Naive thymus-derived CD4-positive, alpha-beta T cell (primary cell): ENCODE measurements at places on chromosomes 2 and 18. TPM values are rescaled to one million over a fixed set of nuclear protein-coding genes. Genes with fewer than 3 reads are reported as not detected.

The CDKL4 gene
- not detected for total RNA-seq

The C1QL2 gene
- not detected for total RNA-seq

DNA sequence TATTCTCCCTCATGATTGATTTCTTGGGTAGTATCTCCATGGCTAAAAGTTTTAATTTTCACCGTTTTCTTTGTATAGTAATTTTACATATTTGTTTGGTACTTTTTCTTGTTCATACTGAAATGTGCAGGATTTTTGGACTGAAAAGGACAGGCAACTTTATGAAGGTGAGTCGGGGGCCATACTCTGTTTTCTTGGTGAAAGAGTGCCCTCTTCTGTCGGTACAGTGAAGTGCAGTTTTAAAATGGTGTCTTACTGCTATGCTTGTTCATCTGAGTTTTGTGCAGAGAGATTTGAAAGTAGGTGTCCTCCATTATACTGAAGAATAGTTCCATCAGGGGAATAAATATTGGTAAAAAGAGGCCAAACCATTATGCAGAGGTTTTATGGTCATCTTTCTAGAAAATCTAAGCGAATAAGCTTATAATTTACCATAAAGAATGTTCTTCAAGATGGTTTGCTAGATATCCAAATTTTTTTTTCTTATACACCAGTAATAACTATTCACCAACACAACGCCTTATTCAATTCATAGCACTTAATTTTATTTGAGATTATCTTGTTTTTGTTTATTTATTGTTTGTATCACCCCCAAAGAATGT is 8.7 kb upstream of the SERPINB13 start:
- no peak for DNase-seq

DNA sequence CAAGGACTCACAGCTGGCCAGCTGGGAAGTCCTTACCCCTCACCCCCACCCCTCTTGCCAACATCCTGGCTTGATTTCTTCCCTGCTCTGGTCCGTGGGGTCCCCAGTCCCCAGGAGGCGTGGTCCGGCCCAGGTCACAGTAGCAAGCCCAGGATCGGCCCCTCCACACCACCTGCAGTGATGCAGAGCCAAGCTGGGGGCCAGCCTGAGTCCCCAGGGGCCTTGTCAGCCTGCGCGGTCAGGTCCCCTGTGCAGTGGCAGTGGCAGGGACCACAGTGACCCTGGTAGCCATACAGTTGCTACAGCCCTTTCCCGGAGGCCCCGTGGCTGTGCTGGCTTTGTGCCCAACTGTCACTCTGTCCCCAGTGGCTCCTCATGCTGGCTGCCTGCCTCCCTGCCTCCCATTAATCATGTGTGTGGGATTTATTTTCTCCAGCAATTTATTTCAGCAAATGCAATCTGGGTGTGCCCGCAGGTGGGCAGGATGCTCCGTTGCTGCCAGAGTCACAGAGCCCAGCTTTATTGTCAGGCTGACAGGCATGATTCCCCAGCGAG is 8.8 kb upstream of the PRSS56 start:
- no peak for DNase-seq

DNA sequence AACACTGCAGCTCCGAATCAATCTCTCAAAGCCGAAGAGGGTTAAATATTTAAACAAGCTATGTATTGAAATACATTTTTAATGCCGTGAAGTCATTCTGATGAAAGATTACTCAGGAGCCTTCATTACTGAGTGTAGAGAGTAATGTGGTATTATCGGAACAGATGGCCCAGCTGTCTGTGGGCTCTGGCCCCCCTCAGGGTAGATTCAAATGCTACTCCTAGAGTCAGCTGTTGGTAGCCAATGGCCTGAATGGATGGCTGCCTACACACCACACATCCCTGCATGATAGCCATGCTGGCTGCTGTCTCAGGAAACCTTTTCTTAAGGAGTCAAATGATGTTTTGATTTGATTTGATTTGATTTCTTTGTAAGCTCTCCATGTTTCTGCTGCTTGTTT is 732.3 kb upstream of the CELF4 start:
- DNase-seq = no peak

- no peak for DNase-seq
These were observed 463.2 kb upstream of the CDH7 start for GRCh38 chr18:65287652-65288051.

The ADAM23 gene
- 0.22 and 0.36 TPM in 2 replicates for total RNA-seq
